Memory B cell (primary cell): ENCODE measurements at places on chromosomes 16 and 17.

- DNase-seq = no peak
These were observed 12.4 kb downstream of the ACE start for GRCh38 chr17:63489291-63489690.

GRCh38 chr17:32275060-32276042, 9.7 kb downstream of the RHBDL3 start:
- no peak for DNase-seq

DNA sequence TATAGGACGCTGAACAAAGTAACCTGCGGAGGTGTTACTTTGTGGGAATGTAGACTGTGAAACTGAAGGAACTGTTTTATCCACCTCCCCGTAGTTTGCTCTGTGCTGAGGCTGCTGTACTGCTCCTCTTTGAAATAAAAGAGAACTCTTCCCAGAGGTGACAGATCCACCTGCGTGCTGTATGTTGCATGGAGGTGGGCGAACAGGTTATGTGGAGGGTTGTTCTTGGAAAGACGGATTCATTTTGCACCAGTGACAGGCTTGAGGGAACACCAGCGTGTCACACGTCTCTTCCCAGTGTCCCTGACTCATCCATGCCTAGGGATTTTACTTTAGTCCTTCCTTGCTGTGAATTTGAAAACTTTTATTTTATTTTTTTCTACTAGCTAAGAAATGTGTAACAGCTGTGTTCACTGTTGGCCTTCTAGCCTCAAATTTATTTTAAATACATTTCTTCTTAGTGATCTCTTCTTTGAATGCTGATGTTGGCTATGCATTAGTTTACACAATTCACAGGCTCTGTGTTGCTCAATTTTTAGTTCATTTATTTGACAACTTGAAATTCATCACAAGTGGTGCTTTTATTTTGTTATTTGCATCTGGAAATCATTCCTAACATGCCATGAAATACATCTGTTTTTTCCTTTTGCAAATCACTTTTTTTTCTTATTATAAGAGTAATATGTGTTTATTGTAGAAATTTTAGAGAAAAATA, 512.4 kb downstream of the CDH13 start:
- no peak for DNase-seq

GRCh38 chr16:30060346-30060745, 5.2 kb upstream of the ALDOA start:
- no peak for DNase-seq

GRCh38 chr16:49353680-49354079, 19.9 kb upstream of the C16orf78 start:
- no peak for DNase-seq

DNA sequence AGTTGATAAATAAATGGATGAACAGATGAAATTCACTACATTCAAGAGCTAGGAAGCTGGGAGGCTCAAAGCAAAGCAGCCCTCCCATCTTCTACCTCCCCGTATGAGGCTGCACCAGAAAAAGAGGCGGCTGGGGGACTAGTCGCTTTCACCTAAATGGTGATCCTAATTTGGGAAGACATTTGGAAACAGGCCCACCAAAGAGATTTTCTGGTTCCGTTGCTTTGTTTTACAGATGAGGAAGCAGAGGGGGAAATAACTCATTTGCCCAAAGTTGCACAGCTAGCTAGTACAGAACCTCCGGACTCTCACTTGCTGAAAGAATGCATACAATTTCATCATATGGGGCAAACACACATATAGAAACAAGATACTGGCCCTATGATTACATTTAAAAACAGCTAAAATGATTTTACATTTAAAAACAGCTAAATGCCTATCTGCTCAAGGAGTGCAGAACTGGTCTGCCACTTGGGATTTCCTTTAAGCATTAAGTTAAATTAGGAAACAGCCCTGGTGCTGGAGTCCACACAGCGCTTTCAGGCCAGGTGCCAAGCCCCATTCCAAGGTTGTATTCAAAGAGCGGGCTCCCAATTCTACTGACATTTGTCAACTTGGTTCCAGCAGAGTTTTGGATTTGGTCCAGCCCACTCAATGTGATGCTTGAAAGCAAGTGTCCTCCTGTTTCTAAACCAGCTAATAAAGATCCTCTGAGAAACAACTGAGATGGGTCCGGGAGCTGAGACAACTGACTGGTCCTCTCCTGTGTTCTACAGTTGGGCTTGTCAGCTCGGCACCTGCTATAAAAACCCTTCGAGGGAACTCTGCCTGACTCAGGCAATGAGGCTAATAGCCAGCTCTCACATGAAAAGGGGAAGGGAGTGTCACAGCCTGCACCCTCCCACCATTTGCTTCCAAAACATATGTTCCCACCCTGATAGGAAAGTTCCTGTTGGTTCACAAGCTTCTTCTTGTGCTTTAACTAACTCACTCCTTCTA, 11.7 kb downstream of the ERN1 start:
- no peak for DNase-seq

DNA sequence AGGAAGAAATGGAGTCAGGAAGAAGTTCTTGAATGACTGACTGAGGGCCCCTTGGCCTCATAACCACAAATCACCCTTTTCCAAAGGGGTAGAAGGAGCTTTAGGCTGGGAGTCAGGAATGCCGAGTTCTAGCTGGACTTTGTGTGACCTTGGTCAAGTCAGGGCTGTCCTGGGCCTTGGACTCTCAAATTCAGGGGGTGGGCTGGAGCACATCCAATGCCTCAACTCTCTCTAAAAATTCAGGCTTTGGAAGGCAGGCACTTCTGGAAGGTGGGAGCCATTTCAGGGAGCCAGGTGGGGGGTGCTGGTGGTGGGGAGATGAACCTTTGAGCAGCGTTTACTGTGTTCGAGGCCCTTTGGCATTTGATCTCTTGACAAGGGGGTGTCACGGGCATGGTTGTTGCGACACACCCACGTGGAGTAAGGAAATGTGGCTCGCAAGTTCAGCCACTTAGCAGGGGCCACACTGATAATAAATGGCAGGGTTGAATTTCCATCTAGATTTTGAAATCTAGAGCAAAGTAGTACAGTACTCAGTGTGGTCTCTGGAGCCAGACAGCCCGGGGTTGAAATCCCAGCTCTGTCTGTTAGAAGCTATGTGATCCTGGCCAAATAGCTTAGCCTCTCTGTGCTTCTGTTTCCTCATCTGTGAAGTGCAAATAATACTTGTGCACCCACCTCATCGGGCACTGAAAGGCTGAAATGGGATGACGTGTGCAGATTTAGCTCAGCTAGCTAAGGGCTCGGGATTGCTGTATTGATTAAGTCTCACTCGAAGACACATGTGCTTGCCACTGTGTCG, 47.1 kb upstream of the CIBAR2 start:
- no peak for DNase-seq

DNA sequence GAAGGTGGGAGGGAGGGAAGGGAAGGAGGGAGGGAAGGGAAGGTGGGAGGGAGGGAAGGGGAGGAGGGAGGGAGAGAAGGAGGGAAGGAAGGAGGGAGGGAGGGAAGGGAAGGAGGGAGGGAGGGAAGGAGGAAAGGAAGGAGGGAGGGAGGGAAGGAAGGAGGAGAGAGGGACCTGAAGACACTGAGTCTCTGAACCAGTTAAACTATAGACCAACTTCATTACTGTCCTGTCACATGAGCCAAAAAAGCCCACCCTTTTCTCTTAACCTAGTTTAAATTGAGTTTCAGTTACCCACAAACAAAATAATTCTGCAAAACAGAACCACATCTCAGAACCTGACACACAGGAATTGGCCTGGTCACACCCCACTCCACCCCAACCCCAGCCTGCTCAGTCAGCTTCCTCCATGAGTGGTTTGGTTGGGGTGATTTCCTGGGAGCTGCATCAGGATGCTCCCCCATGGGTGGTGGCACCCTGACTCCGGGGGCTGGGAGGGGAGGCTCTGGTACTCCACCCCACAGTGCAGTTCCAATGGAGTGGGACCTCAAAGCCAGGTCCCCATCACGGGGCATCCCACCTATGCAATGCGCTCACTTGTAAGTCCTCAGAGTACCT, 4.7 kb upstream of the PRR29 start:
- no peak for DNase-seq

DNA sequence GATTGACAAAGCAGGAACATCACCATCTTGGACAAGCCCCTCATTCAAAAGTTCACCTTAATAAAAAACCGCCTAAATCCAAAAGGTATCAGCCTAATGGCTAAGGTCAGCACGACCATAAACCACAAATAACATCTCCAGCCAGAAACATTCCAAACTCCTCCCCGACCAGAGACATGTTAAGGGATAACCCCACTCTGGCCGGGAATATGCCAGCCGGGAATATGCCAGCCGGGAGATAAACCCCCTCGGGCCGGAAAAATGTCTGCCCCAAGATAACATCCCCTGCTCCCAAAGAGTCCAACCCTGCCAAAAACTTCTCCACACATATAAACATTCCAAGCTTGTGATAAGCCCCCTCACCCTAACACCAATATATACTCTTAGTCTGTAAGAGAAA, 1.4 kb downstream of the DHX33 start:
- no peak for DNase-seq

DNA sequence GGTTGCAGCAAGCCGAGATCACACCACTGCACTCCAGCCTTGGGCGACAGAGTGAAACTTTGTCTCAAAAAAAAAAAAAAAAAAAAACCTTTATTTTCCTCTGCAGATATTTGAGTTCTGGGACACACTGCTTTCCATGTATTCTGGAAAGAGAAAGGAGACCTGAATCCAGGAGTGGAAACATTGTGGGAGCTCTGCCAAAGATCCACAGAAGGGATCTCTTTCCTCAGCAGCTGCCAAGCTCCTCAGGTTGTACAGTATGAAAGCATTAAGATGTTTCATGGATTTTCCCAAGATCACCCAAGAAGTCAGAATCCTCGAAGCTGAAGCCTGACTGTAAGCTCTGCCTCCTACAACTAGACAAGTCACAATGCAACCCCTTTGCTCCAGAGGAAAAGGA, 13.5 kb downstream of the NPRL3 start:
- no peak for DNase-seq

DNA sequence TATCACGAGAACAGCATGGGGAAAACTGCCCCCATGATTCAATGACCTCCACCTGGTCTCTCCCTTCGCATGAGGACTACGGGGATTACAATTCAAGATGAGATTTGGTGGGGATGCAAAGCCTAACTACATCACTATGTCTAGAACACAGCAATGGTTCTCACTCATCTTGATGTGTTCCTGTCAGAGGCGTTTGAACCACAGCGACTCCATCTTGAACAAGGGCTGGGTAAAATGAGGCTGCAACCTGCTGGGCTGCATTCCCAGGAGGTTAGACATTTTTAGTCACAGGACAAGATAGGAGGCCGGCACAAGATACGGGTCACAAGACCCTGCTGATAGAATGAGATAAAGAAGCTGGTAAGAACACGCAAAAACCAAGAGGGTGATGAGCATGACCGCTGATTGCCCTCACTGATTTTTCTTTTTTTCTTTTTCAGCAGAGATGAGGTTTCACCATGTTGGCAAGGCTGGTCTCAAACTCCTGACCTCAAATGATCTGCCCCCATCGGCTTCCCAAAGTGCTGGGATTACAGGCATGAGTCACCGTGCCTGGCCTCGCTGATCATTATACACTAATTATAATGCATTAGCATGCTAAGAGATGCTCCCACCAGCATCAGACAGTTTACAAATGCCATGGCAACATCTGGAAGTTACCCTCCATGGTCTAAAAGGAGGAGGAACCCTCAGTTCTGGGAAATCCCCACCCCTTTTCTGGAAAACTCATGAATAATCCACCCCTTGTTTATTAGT, 3.0 kb upstream of the PPY start:
- no peak for DNase-seq

GRCh38 chr17:76004750-76005262, 4.2 kb downstream of the CDK3 start:
- DNase-seq = no peak

- no peak for DNase-seq
These were observed 89.9 kb downstream of the C16orf78 start for GRCh38 chr16:49463529-49463928.

- DNase-seq = no peak
These were observed 2.6 kb upstream of the N4BP1 start for GRCh38 chr16:48612611-48613010.

- DNase-seq = no peak
These were observed 2.2 kb downstream of the LMF1 start for GRCh38 chr16:968620-969019.

- DNase-seq = no peak
These were observed 1.5 kb upstream of the RNF112 start for GRCh38 chr17:19409509-19409908.

GRCh38 chr16:53131363-53132071, 76.7 kb downstream of the CHD9 start:
- DNase-seq = peak; percentile 45

GRCh38 chr17:77959126-77959925, 823 bp downstream of the TNRC6C start:
- peak; percentile 27 for DNase-seq

DNA sequence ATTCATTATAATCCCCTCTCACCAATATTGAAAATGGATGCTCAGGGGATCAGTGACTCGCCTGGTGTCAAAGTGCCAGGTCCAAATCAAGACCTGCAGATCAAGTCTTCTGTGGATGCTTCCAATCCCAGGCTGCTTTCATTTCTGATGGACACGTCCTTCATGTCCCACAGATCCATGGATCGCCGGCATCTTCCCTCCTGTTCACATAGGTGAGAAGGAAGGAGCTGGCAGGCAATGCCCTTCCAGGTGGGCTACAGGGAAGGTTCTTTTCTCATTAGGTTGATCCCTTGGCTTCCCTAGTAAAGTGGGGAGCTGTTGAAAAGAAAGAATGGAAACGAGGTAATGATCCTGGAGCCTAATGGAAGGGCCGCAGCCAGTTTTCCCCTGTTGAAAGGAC, 159.7 kb upstream of the RPH3AL start:
- DNase-seq = no peak

GRCh38 chr17:77746393-77746792, 212.1 kb upstream of the TNRC6C start:
- DNase-seq = no peak

DNA sequence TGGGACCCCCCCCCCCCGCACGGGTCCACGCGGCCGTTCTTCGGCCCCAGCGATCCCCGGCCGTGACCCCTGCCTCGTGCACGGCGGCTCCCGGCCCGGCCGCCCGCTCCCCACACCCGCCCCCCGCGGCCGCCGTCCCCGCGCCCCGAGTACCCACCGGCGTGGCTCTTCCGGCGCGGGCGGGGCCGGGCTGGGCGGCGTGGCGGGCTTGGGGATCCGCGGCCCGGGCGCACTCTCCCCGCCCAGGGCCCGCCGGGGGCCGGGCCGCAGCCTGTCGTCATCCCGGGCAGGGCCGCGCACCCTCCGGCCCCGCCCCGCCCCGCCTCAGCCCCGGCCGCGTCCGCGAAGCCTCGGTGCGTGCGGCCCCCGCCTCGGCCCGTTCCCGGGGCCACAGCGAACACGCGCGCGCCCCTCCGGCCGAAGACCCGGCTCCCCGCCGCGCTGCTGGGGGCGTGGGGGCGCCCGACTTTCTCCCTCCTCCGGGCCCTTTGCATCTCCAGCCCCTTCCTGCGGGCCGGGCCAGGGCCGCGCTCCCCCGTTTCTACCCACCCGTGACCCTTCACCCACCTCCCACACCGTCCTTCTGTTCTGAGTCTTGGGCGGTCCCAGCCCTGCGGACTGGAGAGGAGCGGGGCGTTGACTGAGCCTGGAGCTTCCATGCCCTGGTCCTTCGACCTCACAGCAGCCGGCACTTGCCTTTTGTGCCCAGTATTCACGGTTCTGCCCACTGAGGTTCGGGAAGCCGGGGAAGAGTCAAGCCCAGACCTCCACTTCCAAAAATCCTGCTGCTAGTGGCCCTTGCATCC, 840 bp downstream of the MYO1C start:
- DNase-seq = peak; percentile 46

- DNase-seq = no peak
These were observed 8.5 kb downstream of the ELMO3 start for GRCh38 chr16:67207249-67208091.

- no peak for DNase-seq
These were observed 19.8 kb downstream of the SLC5A10 start for GRCh38 chr17:18971801-18972200.
